ENCODE measurements at places on chromosomes 11 and 22.

GRCh38 chr11:66011239-66011784 is 496 bp upstream of the CST6 start:
- peak; percentile 78 for DNase-seq

GRCh38 chr11:112016088-112016764 is 9.0 kb upstream of the DLAT start:
- no peak for DNase-seq

GRCh38 chr22:19092725-19093124 is 29.5 kb downstream of the DGCR2 start:
- no peak for DNase-seq

GRCh38 chr11:35579557-35580396 is 38.5 kb upstream of the FJX1 start:
- peak; percentile 97 for DNase-seq

DNA sequence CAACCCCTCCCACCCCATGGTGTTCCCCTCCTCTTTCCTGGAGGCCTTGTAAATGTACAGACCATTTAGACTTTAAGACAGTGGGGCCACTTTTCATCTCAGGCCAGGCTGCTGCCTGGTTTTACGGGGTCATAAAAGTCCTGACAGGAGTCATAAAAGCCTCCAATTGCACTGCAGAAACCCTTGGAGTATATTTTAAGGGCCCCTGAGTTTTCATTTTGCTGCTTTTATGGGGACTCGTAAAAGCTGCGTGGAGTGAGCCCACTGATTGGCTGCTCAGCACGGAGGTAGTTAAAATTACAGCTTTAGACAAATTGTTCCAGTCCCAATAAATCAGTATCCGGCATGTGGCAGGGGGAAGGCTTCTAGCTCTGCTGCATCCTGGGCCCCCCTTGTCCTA is 627.6 kb downstream of the NTM start:
- peak; percentile 74 for DNase-seq

GRCh38 chr11:19455731-19456130 is 215.0 kb upstream of the E2F8 start:
- no peak for DNase-seq

GRCh38 chr11:118170882-118171268 is 5.6 kb downstream of the SCN2B start:
- DNase-seq = no peak

GRCh38 chr22:21612858-21613257 is 17.0 kb downstream of the YDJC start:
- DNase-seq = no peak

GRCh38 chr11:31050061-31050765 is 319.3 kb downstream of the DCDC1 start:
- DNase-seq = no peak

DNA sequence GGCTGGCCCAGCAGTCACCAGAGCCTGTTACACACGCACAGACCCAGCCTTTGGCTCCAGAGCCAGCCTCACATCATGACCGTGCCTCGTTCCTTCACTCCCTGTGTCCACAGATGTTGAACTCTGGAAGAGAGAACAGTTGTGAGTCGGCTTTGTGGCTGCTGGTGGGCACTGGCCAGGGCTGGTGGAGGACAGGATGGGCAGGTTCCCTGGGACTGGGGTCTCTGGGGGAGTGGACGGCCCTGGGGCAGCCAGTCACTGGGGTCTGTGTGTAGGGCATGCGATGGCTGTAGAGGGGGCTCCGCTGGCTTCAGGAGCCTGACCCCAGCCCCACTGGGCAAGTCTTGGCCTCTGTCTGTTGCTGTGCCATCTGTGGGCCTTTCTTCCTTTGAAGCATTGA is 1070.1 kb downstream of the BRD1 start:
- DNase-seq = no peak

- DNase-seq = no peak
These were observed 45.9 kb upstream of the GPR83 start for GRCh38 chr11:94447149-94447548.

DNA sequence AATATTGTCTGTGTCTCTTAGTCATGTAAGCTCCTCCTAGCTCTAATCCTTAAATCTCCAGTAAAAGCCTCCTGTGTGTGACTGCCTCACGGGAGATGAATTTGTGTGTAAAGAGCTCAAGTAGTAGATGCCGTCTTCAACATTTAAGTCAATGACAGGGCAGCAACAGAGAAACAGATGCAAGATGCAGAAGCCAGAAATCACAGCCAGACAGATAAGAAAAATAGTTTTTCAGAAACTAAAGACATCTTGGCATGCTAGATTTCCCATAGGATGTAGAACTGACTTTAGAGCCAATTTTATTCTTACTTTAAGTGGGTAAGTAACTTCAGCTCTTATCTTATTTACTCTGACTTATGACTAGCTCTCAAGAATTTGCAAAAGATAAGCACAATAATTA is 652.8 kb downstream of the KCNA4 start:
- DNase-seq = no peak

DNA sequence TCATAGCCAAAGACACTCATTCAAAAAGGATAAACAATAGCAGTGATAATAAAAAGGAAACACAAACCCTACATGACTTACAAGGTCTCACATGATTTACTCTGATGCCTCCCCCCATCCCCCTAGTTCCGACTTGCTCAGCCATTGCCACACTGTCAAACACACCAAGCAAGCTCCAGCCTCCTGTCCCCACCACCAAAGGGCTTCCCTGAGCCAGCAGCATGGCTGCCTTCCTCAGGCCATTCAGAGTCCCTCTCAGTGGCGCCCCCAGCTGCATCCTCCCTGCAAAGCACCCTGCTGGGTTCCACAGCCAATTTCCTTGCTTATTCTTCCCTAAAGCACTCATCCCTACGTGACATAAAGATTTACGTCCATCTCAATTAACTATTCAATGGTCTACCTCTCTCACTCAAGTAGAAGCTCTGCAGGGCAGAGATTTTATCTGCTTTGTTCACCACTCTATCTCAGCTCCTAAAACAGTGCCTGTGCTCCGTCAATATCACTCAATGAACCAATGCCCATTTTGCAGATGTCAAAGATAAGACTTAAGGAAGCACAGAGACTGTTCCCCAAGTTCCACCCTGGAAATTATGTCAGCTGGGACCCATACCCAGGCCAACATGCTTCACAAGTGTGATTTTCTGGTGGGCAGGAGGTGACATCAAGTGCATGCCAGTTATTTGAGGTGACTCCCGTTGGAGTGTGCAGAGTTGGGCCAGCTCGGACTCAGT is 106.9 kb downstream of the SYN3 start:
- no peak for DNase-seq

DNA sequence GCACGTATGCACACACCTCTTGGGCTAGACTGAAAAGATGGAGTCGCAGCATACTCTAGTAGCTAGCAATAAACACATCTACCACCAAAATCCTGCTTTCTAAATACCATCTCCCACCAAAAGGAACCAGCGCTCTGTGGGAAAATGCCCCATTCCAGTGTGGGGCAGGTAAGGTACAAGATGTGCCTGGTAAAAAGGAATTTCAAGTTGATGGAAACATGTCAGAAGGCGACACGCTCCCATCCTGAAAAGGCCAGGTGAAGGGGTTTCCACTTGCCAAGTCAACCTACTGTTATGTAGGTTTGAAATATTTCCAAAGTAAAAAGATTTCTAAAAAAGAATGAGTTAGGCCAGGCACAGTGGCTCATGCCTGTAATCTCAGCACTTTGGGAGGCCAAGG is 8.8 kb downstream of the DGCR2 start:
- no peak for DNase-seq

GRCh38 chr22:21951931-21952465 is 650 bp downstream of the PPM1F start:
- peak; percentile 58 for DNase-seq

DNA sequence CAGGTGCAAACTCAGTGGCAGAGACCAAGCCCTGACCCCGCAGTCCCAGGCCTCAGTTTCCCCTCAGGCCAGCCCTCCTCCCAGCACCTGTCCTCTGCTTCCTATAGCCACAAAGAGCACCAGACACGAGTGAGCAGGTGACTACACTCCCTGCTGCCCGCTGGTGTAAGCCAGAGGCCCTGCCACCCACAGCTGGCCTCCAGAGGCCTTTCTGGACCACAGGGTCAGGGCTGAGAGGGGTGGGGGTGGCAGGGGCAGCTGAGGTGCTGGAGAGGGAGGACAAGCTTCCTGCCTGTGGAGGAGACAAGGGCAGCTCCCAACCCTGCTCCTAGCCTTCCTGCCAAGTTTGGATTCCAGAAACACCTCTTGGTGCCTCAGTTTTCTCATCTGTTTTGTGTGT is 31.3 kb upstream of the WNT7B start:
- DNase-seq = peak; percentile 37

- DNase-seq = no peak
These were observed 323.3 kb upstream of the ZC3H12C start for GRCh38 chr11:109769858-109770257.

GRCh38 chr11:40295466-40295865 is 1164.0 kb downstream of the LRRC4C start:
- no peak for DNase-seq

DNA sequence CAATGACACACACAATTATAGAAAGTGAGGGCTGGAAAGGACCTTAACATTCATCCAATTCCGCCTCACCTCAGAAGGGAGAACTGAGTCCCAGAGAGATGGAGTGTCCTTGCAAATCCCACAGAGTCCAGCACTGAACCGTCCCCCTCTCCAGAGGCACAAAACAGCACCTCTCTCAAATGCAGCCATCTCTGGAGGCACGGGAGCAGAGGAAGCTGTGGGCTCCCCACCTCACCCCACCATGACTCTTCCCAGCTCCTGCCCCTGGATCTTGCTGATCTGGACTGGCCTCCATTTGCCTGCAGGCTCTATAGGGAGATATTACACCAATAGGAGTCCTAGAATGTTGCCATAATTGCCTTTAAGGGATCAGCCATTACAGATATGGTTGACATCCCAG is 1.4 kb upstream of the DRD2 start:
- DNase-seq = no peak

DNA sequence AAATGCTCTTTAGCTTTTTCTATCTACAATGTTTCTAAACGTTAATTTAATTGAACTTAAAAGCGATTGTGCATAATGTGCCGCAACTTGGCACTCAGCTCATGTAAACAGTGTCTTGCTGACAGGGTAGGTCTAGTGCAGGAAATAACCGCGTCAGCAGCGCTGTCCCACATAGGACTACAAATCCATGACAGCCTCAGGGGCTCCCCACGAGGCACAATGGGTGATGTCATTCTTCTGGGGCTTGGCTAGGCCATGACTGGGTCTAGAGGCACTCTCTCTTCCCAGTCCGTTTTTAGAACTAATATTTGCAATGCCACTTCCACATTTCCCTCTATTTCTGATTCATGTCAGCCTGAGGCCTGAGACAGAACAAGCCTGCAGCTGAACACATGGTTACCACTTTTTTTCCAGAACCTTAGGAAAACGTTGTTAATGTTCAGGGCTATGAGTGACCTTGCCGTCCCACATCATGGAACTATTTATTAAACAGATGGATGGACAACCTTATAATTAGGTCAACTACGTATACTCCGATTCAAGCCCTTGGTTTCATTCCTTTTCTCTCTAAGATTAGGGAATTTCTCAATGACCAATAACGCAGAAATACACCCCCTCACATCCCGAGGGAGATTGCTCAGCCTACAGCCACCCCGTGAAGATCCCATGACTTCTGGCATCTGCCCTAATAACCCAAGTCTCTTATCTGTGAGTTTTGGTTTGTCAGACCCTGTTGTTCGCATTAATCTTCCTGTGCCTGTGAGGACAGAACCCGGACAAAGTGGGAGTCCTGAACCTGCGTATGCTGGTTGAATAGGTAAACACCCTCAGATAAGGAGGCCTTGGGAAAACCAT is 19.4 kb upstream of the SNX32 start:
- DNase-seq = peak; percentile 20

DNA sequence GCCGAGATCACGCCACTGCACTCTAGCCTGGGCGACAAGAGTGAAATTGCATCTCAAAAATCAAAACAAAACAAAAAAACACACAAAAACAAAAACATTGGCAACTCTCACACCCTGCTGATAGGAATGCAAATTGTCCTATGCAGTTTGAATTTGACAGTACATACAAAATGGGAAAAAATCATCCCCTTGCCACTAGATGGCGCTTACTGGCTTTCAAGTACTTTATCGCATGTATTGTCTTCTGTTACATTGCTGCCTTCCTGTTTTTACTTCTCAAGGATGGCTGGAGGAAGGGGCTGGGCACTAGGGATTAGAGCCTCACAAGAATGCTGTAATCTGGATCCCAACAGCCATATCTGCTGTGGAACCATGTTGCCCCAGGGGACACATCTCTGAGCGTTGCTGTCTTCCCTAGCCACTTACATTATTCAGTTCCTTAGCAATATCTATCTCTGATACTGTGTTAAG is 59.4 kb upstream of the A4GALT start:
- DNase-seq = peak; percentile 90

DNA sequence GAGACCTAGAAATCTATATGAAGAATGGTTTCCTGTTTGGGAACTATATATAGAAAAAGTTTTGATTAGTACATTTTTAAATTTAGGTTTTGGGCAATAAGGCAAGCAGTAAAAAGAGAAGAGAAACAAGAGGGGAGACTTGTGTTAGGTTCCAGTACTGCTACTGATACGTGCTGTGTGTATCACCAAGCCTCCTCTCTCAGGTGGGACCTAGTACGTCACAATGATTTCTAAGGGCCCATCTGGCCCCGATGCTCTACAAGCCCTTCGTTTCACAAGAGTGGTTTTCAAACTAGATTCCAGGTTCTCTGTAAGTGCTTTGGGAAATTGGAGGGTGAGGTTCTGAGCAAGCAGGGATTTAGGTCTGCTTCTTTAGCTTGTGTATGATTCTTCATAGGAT is 39.2 kb downstream of the USP35 start:
- no peak for DNase-seq

GRCh38 chr11:70530629-70531185 is 132.4 kb downstream of the CTTN start:
- no peak for DNase-seq

DNA sequence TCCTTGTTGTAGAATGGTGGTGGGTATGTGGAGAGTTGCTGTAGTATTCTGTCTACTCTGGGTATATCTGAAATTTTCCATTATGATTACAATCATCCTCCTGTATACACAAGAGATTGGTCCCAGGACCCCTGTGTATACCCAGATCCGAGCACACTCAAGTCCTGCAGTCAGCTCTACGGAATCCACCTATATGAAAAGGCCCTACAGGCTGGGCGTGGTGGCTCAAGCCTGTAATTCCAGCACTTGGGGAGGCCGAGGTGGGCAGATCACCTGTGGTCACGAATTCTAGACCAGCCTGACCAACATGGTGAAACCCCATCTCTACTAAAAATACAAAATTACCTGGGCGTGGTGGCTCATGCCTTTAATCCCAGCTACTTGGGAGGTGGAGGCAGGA is 17.2 kb downstream of the PARVA start:
- no peak for DNase-seq

DNA sequence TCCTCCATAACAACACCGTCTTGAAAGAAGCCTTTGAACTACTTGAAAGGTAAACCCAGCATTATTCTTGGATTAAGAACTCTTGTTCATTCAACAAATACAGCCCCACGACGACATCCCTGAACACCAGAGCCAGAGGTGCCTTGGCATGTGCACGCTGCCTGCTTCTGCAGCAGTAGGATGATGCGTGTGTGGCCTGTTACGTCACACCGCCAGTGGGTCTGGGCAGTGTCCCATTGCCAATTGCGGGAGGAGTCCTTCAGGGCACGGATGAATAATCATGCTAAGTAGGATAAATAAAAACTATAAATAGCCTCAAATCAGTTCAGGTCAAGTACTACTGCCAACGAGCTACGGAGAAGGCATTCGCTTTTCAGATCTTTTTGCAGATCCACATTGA is 380.5 kb downstream of the SHANK2 start:
- DNase-seq = peak; percentile 8

GRCh38 chr22:46129390-46130041 is 20.8 kb upstream of the PPARA start:
- no peak for DNase-seq
